ENCODE measurements at places on chromosomes 2 and 18.

DNA sequence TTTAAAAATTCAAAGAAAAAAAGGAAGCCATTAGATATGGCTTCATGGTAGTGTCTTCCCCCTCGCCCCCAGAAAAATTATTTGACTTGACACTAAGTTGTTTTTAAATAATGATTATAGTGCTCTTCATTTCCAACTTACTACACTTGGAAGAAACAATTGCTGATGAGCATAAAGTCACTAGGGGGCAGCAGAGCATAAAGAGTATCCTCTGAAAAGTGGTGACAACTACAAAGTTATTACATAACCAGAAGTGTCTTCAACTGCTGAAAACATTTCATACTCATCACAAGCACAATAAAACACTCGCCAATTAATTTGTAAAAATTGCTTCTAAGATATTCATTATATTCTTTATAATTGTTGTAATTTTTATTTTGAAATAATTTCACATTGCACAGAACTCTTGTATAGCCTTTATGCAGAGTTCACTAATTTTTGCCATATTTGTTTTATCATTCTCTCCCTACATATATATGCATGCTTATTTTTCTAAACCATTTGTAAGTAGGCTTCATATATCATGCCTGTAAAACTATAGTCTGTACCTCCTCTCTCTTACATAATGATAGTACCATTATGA is 54.9 kb downstream of the EXOC6B start:
- no peak for DNase-seq

DNA sequence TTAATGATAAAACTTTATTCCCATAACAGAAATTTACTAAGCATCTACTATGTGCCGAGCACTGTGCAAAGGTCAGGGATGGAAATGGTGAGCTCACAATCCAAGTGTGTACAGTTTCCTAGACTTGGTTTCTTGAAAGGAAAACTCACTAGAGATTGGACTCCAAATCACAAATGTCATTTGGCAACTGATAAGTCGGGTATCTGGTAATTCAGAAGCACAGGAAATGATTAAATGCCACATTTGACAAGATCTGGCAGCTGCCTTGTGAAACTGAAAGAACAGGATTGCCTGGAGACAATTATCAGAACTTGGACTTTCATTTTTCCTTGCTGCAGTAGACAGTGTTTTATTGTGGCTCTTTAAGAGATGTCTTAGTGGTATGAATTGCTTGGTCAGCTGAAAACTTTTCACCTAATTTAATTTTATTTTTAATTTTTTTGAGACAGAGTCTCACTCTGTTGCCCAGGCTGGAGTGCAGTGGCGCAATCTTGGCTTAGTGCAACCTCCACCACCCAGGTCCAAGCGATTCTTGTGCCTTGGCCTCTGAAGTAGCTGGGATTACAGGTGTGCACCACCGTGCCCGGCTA is 19.2 kb downstream of the ITGA6 start:
- no peak for DNase-seq

DNA sequence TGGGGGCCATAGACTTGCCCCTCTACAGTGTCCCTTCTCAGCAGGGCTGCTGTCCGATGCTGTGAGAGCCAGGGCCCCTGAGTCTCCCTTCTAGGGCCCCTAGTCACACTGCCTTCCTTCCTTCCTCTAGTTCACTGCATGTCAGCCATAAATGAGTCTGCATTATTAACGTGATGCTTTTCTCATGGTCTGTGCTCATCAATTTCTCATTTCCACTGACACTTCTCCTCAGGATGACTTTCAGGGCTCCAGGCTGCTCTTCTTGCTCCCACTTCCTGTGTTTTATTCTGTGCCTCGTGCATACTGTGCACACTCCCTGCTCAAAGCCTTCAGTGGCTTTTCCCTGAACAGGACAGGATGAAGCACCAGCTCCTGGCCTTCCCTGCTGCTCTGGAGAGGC is 146.5 kb downstream of the FAM210A start:
- no peak for DNase-seq

- DNase-seq: no peak
These were observed 31.9 kb downstream of the BMP10 start for GRCh38 chr2:68839260-68839833.

DNA sequence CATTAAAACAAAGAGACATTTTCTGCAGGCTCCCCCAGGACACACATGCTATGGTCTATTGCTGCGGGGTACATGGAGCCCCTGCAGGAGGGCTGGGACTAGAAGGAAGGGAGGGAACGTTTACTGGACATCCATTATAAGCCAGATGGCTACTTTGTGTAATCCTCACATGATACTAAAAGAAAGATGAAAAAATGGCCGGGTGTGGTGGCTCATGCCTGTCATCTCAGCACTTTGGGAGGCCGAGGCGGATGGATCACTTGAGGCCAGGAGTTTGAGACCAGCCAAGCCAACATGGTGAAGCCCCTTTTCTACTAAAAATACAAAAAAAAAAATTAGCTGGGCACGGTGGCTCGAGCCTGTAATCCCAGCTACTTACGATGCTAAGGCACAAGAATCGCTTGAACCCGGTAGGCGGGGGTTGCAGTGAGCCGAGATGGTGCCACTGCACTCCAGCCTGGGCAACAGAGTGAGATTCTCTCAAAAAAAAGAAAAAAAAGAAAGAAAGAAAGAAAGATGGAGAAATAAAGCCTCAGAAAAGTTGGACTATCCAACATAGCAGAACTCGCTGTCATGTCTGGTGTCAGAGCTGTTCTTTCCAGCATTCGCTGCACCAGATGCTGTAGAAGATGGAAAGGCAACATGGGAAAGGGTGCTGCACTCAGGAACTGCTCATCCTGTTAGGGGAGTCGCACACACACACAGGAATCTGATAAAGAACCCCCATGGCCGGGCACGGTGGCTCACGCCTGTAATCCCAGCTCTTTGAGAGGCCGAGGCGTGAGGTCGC is 7.8 kb upstream of the MYCN start:
- DNase-seq: no peak

GRCh38 chr18:80000877-80001276 is 12.5 kb upstream of the TXNL4A start:
- no peak for DNase-seq

- DNase-seq: no peak
These were observed 26.7 kb downstream of the DSC3 start for GRCh38 chr18:31015715-31016434.

DNA sequence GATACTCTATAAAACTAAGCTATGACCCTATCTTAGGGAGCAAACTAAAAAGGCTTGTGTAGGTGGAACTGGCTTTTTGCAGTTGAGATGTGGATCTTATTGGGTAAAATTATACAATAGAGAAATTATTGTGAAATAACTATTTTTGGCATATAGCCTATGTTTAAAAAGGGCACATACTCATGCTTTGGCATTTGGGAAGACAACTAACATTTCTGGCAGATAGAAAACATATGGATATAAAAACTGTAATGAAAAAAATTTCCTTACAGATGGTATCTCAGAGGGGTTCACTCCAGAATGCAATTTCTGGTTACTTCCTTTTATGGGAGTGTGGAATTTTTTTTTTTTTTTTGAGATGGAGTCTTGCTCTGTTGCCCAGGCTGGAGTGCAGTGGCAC is 120.1 kb upstream of the CCDC195 start:
- no peak for DNase-seq

DNA sequence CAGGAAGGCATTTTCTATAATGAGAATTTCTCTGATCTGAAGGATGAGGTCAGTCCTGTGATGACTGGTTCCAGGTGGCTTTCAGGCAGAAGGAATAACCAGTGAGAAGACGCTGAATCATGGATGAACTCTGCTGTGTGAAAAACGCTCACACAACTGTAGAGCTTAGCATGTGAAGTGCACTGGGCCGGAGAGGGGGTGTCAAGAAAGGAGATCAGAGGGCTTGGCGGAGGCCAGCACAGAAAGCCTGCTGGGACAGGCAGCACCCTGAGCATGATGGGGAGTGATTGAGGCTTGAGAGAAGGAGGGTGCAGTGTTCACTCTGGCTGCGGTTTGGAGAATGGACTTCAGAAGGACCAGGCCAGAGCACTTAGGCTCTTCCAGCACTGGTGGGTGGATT is 236.5 kb downstream of the TPGS2 start:
- no peak for DNase-seq

DNA sequence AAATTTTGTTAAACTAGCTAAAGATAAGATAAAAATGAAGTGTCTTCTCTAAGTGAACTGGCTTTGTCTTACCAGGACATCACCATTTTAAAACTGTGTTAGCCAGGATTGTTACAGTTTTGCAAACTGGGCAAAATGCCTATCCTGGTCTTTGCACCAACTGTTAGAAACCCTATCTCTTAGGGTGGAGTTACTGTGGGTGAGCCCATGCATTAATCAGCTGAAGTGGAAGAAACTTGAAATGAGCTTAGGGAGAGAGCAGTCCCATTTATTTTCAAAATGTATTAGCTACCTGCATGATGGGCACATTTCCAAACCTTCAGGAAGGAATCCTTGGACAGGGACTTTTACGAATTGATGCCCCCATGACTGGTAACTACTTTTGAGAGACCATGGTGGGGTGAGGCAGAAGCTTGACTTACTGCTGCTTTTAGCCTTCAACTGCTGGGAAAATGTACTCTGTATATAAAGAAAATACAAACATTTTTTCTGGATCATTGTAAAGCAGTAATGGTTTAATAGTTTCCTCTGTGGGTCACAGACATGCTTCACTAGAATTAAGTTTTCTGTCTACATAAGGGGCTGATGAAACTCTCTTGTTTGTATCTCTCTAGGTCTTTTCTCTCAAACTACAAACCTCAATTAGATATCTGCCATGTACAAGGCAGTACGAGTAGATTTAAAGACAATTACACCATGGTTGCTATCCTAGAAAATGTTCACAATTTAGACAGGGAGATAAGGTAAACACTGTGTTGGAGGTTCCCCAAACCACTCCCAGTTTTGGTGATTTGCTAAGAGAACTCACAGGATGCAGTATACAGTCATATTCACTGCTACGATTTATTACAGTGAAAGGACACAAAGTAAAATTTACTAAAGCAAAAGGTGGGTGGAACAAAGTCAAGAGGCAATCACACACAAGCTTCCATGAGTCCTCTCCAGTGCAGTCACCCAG is 321.4 kb upstream of the MMADHC start:
- DNase-seq: no peak

DNA sequence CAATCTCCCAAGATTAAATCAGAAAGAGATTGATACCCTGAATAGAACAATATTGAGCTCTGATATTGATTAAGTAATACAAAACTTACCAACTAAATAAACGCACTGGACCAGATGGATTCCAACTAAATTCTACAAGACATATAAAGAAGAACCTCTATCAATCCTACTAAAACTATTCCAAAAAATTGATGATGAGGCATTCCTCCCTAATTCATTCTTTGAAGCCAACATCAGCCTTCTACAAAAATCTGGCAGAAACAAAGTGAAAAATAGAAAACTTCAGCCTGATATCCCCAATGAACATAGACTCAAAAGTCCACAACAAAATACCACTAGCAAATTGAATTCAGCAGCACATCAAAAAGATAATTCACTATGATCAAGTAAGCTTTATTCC is 695.5 kb downstream of the NYAP2 start:
- DNase-seq: no peak

GRCh38 chr2:140916410-140916809 is 1214.4 kb downstream of the LRP1B start:
- DNase-seq: no peak

- no peak for DNase-seq
These were observed 208.2 kb downstream of the SH3RF3 start for GRCh38 chr2:109337221-109337620.

DNA sequence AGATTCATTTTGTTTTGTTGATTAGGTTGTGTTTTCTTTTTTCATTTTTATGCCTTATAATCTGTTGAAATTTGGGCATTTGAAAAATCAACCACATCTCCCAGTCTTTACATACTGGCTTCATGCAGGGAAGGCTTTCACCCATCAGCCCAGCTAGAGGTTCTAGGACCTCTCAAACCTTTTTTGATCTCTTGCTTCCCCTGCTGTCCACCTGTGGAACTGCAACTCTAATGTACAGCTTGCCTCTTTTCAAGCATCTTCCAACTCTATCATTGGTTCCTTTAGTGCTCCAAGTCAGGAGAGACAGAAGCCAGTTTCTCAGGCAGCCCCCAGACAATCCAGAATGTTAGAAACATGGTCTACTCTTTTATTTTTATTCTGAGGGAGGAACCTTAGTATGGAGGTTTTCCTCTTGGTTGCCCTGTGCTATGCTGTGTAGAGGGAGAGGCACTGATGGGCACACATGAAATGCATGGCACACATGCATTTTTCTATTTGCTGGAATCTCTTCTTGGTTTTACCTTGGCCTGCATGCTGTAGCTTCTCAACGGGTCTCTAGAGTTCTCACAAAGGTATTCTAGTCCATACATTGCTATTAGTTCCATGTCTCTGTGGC is 107.2 kb upstream of the L3MBTL4 start:
- no peak for DNase-seq

DNA sequence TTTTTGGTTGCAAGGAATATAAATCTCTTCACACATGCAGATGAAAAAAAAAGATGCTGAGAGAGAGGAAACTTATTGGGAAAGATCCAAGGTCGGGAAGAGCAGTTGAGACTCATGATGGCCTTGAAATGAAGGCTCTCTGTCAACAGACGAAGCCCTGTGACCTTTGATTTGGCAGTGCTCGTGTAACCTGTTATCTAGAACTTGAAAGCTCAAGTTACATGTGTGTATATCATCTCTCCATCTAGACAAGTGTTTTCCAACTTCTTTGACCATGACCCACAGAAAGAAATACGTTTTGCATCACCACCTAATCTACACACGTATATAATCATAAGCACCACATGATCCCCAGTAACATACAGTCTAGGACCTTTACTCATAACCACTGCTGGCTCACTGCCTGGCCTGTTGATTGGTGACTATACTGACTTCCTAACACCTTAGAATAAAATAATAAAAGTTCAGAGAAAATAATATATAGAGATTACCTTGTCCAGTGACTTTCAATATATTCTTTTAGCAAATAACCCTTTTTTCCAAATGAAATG is 319.0 kb upstream of the PKDCC start:
- DNase-seq: no peak

DNA sequence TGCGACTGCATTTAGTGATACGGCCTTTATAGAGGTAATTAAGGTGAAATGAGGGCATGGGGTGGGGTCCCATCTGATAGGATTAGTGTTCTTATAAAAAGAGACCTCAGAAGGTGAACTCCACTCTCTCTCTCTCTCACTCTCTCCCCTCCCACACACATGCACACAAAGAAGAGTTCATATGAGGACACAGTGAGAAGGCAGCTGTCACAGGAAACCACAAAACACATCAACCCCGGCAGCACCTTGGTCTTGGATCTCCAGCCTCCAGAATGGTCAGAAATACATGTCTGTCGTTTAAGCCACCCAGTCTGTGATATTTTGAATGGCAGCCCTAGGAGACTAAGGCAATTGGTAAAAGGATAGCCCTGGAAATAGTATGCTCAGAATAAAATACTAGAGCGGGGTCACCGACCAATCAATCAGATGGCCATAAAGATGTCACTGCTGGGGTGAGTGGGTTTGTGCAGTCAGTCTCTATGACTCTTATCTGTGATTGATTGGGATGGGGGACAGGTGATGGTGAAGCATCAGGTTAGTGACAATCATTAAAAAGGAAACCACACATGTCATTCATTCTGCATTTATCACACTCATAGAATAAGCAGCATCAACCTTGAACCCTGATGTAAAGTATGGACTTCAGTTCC is 118.9 kb upstream of the POU3F3 start:
- no peak for DNase-seq

- DNase-seq: no peak
These were observed 71.2 kb downstream of the BCL2L11 start for GRCh38 chr2:111191877-111192276.
